GM23248 (cell line): ENCODE measurements at places on chromosomes 16 and 17.
A peak's percentile ranks its signal among the peaks of the same experiment; 100 is the strongest.

DNA sequence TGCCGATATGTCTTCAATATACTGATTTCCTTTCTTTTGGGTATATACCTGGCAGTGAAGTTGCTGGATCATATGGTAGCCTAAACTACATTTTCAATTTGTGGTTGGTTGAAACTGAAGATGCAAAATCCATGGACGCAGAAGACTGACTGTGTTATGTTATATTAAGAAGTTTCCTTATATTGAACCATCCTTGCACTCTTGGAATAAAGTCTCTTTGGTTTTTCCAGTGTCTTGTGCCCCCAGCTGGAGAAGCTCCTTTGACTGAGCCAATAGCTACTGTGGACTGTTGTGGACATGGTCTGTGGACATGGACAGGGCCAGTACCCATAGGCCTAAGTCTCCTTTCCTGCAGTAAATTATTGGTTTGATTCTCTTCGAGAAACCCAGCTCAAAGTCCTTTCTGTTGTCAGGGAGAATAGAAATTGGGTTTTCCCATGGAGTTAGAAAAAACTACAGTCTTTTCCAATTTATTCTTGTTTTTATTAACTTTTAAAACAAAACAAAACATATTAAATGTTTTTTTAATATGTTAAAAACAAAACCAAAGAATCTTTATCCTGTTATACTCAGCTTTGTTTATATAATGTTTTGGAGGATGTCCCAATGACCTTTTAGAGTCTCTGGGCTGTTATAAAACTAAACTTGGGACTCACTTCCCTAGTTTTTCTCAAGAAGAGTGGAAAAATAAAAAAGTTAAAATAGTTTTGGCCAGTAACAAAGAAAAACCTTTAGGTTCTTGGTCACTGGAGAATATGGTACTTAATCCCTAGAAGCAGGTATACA lies 15.2 kb upstream of the IL34 start:
- DNase-seq, result no peak

DNA sequence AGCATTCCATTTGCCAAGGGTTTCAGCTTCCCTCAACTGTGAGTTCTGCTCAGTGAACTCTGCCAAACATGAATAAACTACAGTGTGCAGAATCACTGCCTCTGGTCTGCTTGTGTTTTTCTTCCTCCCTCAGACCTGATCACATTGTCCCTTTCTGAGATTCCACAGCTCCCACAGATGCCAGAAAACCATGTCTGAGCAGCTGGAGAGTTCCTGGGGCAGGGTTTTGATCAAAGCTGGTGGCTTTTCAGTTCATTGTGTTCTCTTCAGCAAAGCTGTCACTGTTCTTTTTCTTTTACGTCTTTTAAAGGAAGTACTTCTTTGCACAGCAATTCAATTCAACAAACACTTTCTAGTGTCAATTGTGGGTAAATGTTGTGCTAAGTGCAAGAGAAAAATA lies 555.8 kb downstream of the RBFOX1 start:
- DNase-seq, result no peak

DNA sequence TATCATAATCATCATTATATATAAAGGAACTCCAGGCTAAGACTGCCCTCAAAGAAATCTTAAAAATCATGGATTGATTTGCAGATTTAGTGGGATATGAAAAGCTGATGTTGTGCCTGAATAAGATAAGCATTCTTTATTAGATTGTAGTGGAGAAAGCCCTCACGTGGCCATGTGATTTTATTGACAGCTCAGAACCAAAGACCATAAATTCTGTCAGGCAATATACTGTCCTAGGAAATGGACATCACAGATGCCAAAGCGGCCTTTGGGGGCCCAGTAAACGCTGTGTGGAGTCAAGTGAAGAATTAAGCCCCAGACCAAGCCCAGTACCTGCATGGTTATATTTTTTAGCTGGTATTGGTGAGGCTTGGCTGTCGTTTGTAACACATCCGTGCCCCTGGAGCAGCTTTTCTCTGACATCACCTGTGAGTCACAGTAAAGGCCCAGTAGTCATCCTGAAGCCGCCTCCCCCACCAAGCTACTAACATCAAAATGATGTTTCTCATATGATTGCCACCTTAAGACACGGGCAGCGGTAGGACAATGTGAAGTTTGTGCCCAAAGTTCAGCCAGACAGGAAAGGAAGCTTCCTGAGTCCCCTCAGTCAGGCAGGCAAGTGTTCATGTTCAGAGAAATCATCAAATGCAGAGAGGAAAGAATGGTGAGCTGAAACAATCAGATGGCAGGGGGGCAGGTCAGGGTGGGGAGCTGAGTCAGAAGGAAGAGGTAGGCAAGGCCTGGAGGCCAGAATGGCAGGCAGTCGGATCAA lies 209.4 kb downstream of the IRX3 start:
- peak; percentile 76 for DNase-seq

DNA sequence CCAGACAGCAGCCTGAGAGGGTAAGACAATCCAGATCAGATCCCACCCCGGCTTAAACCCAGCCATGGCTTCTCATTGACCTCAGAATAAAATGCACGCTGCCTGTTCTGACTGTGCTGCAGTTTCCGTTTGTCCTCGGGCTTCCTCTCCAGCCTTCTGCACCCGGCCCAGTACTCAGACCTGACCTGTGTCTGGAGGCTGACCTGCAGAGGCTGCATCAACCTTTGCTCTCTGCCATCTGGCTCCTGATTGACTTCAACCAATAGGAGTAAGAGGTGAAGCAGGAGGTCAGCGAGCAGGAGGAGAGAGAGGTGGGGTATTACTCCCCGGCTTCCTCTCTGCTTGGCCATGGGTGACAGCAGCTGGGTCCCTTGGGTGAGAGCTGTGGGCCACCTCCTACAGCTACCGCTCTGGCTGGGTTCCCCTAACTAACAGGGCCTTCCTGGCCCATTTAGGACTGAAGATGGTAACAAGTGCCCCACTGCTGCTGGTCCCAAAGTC lies 46.7 kb downstream of the C16orf82 start:
- no peak for DNase-seq

DNA sequence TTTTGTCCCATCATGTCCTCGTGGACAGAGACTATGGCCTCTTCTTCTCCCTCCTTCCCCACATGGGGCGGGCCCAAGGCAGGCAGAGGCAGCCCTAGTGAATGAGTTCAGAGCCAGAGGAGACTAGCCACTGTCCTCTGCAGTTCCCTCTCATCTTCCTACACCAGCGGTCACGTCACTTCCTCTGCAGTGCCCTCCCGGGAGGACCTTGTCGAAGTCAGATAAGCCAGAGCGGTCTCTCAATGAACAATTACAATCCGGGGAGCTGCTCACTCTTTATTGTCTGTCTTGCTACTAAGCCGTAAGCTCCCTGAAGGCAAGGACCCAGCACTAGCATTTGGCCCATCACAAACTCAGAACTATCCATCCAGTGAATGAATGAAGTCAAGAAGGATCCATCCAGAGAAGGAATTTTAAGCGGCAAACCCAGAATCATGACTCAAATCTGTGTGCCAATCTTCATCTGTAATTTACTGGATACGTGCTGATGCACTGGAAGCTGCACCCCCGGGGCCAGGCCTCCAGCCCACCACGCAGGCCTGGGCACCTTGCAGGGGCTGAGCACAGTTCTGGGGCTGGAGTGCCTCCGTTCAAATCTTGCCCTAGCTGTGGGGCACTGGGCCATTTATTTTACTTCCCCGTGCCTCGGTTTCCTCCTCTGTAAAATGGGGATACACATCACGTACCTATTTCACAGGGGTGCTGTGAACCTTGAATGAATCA lies 18.1 kb downstream of the ZNF423 start:
- DNase-seq, result no peak

DNA sequence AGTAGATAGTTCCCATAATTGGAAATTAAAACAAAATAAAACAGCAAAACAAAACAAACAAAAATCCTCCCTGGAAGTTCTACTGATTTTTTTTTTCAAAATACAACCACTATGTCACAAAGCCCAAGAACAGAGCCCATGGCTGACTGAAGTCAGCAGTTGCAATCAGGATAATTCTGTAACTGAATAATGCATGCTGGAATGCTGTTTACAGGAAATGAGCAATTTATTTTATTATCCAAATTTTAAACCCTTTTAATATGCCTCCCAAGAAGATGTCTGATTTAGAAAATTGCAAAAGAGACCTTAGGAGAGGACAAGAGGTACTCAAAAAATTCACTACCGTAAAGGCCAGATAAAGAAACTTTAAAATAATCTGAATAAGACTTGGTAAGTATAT lies 578.2 kb downstream of the TOX3 start:
- peak; percentile 38 for DNase-seq

DNA sequence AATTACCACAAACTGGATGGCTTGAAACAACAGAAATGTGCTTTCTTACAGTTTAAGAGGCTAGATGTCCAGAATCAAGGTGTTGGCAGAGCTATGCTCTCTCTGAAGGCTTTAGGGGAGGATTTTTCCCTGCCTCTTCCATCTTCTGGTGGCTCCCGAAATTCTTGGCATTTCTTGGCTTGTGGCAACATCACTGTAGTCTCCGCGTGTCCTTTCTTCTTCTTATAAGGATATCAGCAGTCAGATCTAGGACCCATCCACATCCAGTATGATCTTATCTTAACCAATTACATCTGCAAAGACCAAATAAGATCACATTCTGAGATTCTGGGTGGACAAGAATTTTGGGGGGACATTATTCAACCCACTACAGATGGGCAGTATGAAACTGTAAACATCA lies 119.2 kb upstream of the PMFBP1 start:
- peak; percentile 54 for DNase-seq

GRCh38 chr17:76182016-76182764 lies 41.1 kb upstream of the FOXJ1 start:
- peak; percentile 87 for DNase-seq

GRCh38 chr17:28941251-28941650 lies 10.1 kb downstream of the PHF12 start:
- DNase-seq, result no peak

GRCh38 chr16:55534756-55535155 lies 25.9 kb downstream of the LPCAT2 start:
- DNase-seq, result no peak

DNA sequence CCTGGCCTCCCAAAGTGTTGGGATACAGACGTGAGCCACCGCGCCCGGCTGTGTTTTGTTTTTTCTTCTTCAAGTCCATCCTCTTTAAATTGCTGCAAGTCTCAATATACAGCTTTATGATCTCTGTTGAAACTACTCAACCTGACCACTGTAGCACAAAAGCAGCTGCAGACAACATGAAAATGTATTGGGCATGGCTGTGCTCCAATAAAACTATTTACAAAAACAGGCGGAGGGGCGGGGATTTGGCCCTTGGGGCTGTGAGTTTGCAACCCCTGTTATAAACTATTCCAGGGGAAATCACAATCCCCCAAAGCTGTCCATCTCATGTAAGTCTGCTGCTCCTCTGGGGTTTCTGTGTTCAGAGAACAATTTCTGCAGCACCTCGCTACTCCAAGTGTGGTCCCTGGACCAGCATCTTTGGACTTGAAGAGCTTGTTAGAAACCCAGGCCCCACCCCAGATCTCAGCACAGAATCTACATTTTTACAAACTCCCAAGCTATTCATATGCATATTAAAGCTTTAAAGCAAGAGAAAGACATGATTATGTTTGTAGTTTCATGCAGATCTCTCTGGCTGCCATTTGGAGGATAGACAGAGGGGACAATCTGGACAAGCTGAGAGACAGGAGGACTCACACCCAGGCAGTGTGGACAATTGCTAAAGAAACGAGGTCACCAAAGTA lies 33.6 kb downstream of the TEKT5 start:
- no peak for DNase-seq

GRCh38 chr16:71610936-71611871 lies 14.8 kb upstream of the MARVELD3 start:
- peak; percentile 63 for DNase-seq

GRCh38 chr17:70655176-70655958 lies 486.0 kb downstream of the KCNJ2 start:
- DNase-seq, result no peak

DNA sequence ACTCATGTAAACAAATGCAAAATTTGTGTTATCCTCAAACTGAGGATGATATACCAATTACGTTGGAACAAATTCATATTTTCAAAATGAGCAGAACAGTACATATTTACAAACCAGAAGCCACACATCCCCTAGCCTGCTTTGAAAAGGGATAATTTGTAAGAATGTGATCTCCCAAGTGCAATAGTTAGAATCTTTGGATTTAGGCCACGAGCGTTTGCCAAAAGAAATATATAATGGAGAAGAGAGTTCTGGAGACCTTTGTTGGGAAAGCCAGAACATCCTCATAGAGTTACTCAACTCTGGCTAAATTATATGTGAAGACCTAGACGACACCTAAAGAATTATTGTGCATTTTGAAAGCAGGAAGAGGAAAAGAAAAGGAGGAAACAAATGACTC lies 449.3 kb downstream of the KCNJ2 start:
- no peak for DNase-seq

- DNase-seq, result no peak
Measured at GRCh38 chr17:64356304-64356686, 34.4 kb downstream of the PECAM1 start.

DNA sequence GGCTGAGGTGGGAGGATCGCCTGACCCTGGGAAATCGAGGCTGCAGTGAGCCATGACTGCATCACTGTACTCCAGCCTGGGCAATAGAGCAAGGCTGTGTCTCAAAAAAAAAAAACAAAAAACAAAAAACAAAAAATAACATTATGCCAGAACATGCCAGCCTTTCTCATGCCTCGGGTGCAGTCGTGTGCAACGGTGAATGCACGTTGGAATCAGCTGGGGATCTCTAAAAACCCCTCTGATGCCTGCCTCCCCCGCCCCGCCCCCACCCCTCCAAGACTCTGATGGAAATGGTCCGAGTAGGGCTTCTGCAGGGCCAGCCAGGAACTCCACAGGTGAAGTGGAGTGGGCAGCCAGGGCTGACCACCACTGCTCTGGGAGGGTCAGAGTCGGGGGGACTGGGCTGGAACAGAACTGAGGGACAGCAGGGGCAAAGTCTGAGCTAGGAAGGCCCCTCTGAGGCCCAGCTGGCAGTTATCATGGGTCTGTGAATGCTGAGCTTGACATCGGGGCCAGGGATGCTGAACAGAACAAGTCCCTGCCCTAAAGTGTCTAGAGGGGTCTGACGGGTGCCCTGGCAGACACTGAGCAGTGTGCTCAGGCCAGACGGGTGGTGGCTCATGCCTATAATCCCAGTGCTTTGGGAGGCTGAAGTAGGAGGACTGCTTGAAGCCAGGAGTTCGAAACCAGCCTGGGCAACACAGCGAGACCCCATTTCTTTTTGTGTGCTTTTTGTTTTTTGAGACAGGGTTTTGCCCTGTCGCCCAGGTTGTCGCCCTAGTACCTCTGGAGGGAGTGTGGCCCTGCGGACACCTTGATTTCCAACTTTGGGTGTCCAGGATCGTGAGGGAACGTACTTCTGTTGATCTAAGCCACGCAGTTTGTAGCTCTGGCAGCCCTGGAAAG lies 193.4 kb upstream of the GSE1 start:
- DNase-seq, result no peak

DNA sequence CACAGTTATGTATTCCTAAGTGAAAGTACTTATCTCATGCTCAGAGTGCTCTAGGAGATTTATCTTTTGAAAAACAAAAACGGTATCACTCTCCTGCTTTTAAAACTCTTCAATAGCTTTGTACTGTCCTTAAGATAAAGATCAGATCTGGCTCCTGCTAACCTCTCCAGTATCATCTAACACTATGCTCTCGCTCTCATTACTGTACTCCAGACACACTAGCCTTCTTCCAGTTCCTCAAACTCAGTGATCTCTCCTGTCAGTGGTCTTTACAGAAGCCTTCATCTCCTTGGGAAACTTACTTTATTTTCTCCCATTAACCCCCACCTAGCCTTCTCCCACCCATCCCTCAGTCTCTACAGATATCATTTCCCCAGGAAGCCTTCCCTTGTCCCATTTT lies 10.1 kb downstream of the ULK2 start:
- no peak for DNase-seq

GRCh38 chr17:27315796-27316465 lies 22.0 kb downstream of the WSB1 start:
- DNase-seq, result no peak

GRCh38 chr17:7133424-7133823 lies 18.8 kb upstream of the ASGR2 start:
- peak; percentile 24 for DNase-seq

GRCh38 chr17:56113486-56113885 lies 39.8 kb upstream of the ANKFN1 start:
- DNase-seq, result no peak
